ENCODE measurements at places on chromosomes 16 and 17. TPM values are rescaled to one million over a fixed set of nuclear protein-coding genes. Genes with fewer than 3 reads are reported as not detected.
A peak's percentile ranks its signal among the peaks of the same experiment; 100 is the strongest.

Gene ABCC12
- not detected for total RNA-seq

Gene KRT12
- total RNA-seq: not detected

Gene NPIPA2
- 6.5 TPM for total RNA-seq

Gene EPOP
- 54.9 TPM for total RNA-seq

Gene CYGB
- not detected for total RNA-seq

Gene P2RX1
- total RNA-seq: 0.78 TPM

Gene SLC35G6
- not detected for total RNA-seq

Gene NDUFAF8
- 73.6 TPM for total RNA-seq

Gene MT2A
- 465 TPM for total RNA-seq

Gene ASB16
- 0.09 TPM for total RNA-seq

Gene CCL15
- total RNA-seq: not detected

DNA sequence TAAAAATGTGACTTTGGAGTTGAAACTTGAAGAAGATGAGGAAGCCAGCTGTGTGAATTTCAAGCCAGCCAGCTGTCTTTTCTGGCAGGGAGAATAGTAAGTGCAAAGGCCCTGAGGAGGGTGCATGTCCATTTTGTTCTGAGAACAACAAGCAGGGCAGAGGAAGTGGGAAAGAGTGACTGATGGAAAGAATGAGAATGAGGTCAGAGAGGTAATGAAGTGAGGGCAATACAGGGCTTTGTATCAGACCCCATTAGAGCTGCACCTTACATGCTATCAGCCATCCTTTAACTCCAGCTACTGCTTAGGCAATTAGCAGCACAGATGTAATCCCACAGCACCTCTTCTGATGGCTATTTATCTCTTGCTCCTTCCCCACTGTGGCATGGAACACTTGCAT lies 34.2 kb upstream of the ABCA5 start:
- H3K4me3 ChIP-seq: no peak overlapping the region
- H3K36me3 ChIP-seq: no peaks in the 10 kb centered on the region
- peaks cover 2% of the 10 kb centered on the region for H3K27me3 ChIP-seq
- H3K27ac ChIP-seq: no peak overlapping the region

DNA sequence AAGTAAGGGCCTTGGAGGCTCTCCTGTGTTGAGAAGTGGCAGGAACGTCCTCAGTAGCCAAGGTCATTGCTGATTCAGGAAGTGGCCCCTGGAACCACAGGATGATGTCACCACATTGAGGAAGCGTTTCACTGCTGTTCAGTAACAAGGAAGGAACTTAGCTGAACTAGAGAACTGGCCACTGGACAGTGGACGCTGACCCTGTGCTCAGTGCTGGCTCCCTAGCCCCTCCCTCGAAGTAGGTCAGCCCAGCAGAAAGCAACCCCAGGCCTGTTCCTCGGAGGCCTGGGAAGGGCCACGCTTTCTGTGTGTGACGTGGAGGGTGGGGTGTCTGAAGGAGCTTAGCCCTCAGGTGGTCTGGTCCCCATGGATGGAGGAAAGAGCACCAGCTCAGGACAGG lies 58.3 kb downstream of the B9D1 start:
- H3K27me3 ChIP-seq: peaks cover 21% of the 10 kb centered on the region
- DNase-seq: no peak
- H3K36me3 ChIP-seq: no peaks in the 10 kb centered on the region
- peaks cover 27% of the 10 kb centered on the region for H3K4me1 ChIP-seq

DNA sequence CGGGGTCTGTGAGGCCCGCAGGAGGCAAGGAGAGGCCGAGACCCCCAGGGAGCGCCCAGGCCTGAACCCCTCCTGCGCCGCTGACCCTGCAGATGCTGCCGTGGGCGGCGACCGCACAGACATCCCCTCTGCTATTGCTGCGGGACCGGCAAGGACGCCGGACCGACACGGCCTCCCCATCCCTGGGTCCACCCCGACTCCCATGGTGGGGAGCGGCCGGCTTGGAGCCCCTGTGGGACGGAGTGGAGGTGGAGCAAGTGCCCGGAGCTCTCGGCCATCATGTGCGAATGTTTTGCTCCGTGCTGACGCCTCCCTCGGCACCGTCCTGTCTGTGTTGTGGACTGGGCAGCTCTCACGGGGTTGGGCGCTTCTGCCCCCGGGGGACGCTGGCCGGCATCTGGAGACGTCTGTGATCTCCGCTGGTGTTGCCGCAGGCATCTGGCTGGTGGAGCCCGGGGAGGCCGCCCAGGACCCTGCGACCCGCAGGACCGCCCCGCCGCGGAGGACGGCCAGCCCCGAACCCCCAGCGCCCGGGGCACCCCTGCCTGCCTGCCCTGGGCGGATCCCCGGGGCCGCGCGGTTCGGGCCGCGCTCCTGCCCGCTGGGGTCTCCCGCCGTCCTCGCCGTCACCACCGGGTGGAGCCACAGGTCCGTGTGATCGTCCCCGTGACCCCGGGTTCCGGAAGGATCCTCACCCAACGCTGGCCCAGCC lies 12.8 kb upstream of the GNG13 start:
- H3K4me3 ChIP-seq: no peak overlapping the region
- no peaks in the 10 kb centered on the region for H3K36me3 ChIP-seq
- DNase-seq: peak; percentile 85
- H3K4me1 ChIP-seq: peaks cover 7% of the 10 kb centered on the region
- no peak overlapping the region for H3K27ac ChIP-seq
- peaks cover 17% of the 10 kb centered on the region for H3K27me3 ChIP-seq

GRCh38 chr17:82440991-82441627 lies 9.4 kb downstream of the CYBC1 start:
- H3K4me1 ChIP-seq: no peaks in the 10 kb centered on the region
- no peaks in the 10 kb centered on the region for H3K27me3 ChIP-seq
- H3K4me3 ChIP-seq: no peak overlapping the region
- no peak for DNase-seq
- no peak overlapping the region for H3K27ac ChIP-seq
- peaks cover 22% of the 10 kb centered on the region for H3K36me3 ChIP-seq

DNA sequence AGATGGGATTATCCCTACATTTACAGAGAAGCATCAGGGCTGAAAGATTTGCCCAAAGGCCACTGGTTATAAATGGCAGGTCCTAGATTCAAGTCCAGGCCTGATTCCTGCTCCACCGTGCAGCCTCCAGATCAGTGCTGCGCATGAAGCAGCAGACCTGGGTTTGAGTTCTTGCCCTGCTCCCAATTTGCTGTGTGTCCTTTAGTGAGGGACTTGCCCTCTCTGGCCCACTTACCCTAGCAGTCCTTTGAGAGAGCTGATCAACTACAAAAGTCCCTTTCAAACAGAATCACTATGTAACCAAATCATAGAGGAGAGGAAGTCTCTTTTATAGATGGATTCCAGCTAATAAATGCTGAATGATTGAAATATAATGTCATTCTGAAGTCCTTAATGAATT lies 200.4 kb downstream of the RAB11FIP4 start:
- no peaks in the 10 kb centered on the region for H3K36me3 ChIP-seq
- H3K27me3 ChIP-seq: no peaks in the 10 kb centered on the region
- DNase-seq: no peak
- no peak overlapping the region for H3K4me3 ChIP-seq

GRCh38 chr17:82959242-82959930 lies 119.6 kb upstream of the ZNF750 start:
- H3K4me3 ChIP-seq: no peak overlapping the region
- DNase-seq: no peak
- peaks cover 8% of the 10 kb centered on the region for H3K4me1 ChIP-seq
- no peaks in the 10 kb centered on the region for H3K27me3 ChIP-seq
- no peak overlapping the region for H3K27ac ChIP-seq
- H3K36me3 ChIP-seq: peaks cover 26% of the 10 kb centered on the region

GRCh38 chr17:74145756-74146155 lies 57.7 kb upstream of the RPL38 start:
- DNase-seq: no peak
- no peaks in the 10 kb centered on the region for H3K36me3 ChIP-seq
- peaks cover 2% of the 10 kb centered on the region for H3K27me3 ChIP-seq

DNA sequence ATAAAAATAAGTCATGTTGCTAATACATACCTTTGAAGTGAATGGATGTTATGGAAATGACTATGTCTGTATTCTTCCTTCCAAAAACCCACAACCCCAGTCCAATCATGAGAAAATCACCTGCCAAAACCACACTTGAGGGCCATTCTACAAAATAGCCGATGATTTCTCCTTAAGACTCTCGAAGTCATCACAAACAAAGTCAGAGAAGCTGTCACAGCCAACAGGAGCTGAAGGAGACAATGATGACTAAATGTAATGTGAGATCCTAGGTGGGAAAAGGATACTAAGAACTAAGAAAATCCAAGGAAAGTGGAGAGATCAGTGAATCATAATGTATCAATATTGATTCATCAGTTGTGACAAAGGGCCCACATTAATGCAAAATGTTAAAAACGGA lies 432.9 kb upstream of the DYNLRB2 start:
- H3K27ac ChIP-seq: no peak overlapping the region
- H3K4me3 ChIP-seq: no peak overlapping the region
- H3K36me3 ChIP-seq: no peaks in the 10 kb centered on the region
- H3K27me3 ChIP-seq: peaks cover 1% of the 10 kb centered on the region
- no peak for DNase-seq

DNA sequence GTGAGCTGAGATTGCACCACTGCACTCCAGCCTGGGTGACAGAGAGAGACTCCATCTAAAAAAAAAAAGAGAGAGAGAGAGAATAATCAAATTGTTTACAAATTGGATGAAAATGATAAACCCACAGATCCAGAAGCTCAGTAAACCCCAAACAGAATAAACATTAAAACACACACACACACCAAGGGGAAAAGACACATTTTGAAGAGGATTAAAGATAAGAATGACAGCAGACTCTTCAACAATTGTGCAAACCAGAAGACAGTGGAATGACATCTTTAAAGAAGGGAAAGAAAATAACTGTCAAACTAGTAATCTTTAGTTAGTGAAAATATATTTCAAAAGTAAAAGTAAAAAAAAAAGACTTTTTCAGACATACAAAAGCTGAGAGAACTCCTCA lies 64.4 kb upstream of the RPL38 start:
- H3K27me3 ChIP-seq: peaks cover 7% of the 10 kb centered on the region
- no peak overlapping the region for H3K27ac ChIP-seq
- H3K4me3 ChIP-seq: no peak overlapping the region
- H3K36me3 ChIP-seq: no peaks in the 10 kb centered on the region
- no peak for DNase-seq
- H3K4me1 ChIP-seq: no peaks in the 10 kb centered on the region

DNA sequence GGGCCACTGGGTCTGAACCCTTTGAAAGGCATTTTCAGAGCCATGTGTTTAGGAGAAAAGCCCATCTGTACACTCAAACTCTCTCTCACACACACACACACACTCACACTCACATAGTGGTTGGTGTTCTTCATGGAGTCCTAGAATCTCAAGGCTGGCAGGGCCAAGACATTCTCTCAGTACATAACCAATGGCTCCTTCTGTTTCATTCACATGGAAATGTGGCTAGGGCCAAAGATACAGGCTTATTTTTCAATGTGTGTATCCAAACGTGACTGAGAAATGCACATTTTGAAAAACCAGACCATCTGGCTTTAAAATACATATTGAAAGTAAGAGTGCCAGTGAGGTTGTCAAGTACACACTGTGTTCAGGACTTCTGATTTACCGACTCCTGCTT lies 59.0 kb upstream of the SALL1 start:
- H3K27ac ChIP-seq: no peak overlapping the region
- no peaks in the 10 kb centered on the region for H3K27me3 ChIP-seq
- H3K36me3 ChIP-seq: no peaks in the 10 kb centered on the region
- no peaks in the 10 kb centered on the region for H3K4me1 ChIP-seq

DNA sequence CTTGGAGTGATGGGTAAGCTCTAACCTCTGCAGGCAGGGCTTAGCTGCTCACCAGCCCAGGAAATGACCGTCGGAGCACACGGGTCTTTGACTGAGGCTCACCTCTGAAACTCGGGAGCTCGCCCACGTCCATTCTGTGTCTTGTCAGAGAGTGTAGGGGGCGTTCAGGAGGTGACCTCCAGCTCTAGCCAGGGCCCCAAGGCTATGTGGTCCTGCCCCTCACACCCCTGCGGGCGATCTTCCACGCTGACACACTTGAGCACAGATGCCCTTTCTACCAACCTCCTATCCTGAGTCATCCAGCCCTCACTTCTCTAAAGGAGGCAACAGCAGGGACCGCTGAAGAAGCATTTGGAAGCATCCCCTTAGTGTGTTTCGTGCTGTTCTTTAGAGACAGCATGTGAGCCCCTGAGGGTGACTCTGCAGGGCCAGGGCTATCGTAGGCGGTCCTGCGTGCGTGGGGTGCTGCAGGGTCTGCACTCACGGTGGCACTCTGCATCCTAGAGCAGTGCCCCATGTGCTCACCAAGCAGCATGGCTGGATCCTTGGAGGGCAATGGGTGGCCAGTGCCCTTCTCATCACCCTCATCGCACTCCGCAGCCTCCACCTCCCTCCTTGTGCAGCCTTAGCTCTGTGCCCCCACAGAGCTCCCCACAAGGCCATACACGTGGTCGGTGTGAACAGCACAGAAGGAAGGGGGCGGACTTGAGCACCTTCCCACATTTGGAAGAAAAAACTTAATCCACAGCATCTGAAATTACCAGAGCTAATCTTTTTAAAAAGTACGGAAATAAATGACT lies 33.8 kb downstream of the SLC47A1 start:
- no peaks in the 10 kb centered on the region for H3K36me3 ChIP-seq
- H3K4me1 ChIP-seq: no peaks in the 10 kb centered on the region
- no peak overlapping the region for H3K4me3 ChIP-seq
- H3K27ac ChIP-seq: no peak overlapping the region
- peaks cover 16% of the 10 kb centered on the region for H3K27me3 ChIP-seq

GRCh38 chr17:74130841-74131240 lies 72.6 kb upstream of the RPL38 start:
- no peak overlapping the region for H3K4me3 ChIP-seq
- H3K36me3 ChIP-seq: no peaks in the 10 kb centered on the region
- no peak for DNase-seq
- H3K27ac ChIP-seq: no peak overlapping the region
- H3K4me1 ChIP-seq: no peaks in the 10 kb centered on the region
